ENCODE measurements at places on chromosomes 16 and 17.
A peak's percentile ranks its signal among the peaks of the same experiment; 100 is the strongest.

DNA sequence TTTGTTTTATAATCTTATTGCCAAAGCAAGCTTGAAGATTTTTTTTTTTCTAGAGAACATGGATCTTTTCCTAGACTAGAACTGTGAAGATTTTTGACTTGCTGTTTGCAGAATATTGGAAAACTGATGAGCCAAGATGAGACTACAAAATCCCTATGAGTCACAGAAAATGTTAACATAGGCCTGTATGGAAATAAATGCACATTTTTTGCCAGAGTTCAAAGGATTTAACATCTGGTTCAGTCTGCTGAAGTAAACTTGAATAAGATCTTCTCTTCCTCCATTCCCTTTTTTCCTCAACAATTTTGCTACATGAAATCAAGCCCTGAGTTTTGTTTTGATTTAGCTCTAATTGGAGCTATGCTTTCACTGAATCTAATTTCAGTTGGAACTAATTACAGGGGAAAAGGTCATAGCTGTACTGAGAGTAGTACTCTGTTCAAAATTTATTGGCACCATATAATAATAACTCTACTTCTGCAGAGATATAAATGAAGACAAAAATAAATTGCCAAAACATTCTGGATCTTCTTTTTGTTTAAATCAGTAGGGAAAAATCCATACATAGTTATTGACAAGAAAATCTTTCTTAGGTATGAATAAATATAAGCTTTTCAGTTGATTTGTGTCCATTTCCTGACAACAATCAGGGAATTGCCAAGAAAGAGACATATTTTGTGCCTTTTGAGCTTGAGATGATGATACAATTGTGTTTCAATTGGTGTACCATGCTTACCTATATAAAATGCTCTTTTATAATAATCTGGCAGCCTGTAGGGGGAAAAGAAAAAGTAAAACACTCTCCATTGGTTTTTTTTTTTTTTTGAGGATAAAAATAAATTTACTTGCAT is 387.5 kb upstream of the GOT2 start:
- no peak for DNase-seq

DNA sequence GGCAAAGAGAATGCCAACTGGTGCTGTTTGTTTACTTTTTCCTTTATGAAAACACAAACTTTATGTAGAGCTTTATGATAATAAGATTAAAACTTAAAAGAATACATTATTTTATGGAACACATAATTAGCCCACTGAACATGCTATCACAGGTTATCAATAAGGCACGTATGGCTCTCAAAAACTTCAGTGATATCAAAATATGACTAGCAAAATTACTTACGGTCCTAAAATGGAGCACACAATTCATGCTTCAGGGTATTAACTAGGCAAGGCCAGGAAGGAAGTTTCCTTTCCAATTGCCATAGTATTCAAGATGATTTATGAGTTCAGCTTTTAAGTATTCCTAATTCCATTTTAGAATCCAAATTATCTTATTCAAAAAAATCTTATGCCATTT is 3.6 kb downstream of the RNF43 start:
- DNase-seq, result no peak

- no peak for DNase-seq
These were observed 124.9 kb downstream of the UTP18 start for GRCh38 chr17:51385208-51385607.

GRCh38 chr16:53775821-53776431 is 72.0 kb downstream of the FTO start:
- no peak for DNase-seq

GRCh38 chr16:89133457-89134127 is 38.0 kb upstream of the CDH15 start:
- no peak for DNase-seq

- DNase-seq, result no peak
These were observed 21.3 kb downstream of the SNX20 start for GRCh38 chr16:50659806-50660205.

- no peak for DNase-seq
These were observed 74.7 kb downstream of the CHD9 start for GRCh38 chr16:53129281-53130158.

GRCh38 chr17:64718058-64718457 is 56.0 kb upstream of the SMURF2 start:
- no peak for DNase-seq

GRCh38 chr16:87698676-87699199 is 67.0 kb downstream of the KLHDC4 start:
- peak; percentile 56 for DNase-seq

- no peak for DNase-seq
These were observed 3.0 kb upstream of the ANKRD40CL start for GRCh38 chr17:50770346-50770745.

DNA sequence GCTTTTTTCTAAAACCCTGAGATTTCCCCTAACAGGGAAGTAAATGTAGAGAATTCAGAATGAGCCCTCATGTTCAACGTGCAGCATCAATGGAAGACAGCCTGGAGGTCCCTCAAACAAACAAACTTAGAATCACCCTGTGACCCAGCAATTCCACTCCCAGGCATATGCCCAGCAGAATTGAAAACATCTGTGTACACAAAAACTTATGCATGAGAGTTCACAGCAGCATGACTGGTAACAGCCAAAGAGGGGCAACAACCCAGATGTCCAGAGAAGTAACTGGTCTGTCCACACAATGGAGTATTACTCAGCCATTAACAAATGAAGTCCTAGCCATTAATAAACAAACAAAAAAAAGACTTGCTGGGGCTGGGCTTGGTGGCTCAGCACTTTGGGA is 252.7 kb downstream of the PARN start:
- no peak for DNase-seq

DNA sequence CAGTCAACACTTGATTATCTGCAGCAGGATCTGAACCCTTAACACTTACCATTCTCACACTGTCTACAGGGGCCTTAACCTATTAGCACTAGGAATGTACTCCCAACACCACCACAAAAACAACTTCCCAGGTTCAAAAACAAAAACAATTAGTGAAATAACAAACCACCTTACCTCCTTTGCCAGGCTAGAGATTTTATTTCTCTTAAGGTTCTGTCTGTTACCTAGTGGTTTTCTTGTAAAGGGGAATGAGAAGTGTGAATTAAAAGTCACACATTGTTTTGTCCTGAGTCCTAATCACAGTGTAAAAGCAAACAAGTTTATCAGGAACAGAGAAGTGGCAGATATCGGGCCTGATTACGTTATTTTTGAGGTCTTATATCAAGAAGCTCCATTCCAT is 9.7 kb downstream of the SMARCE1 start:
- no peak for DNase-seq

DNA sequence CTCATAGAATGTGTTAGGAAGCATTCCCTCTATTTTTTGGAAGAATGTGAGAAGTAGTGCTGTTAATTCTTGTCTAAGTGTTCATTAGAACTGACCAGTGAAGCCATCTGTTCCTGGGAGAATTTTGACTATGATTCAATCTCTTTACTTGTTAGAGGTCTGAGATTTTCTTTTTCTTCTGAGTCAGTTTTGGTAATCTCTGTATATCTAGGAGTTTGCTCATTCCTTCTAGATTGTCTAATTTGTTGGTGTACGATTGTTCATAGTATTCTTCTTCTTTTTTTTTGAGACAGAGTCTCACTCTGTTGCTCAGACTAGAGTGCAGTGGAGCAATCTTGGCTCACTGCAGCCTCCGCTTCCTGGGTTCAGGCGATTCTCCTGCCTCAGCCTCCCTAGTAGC is 20.4 kb downstream of the NFATC3 start:
- no peak for DNase-seq

- DNase-seq, result no peak
These were observed 42.0 kb upstream of the SLC6A2 start for GRCh38 chr16:55613613-55614335.

- no peak for DNase-seq
These were observed 1.2 kb downstream of the PRPF8 start for GRCh38 chr17:1683459-1683858.

DNA sequence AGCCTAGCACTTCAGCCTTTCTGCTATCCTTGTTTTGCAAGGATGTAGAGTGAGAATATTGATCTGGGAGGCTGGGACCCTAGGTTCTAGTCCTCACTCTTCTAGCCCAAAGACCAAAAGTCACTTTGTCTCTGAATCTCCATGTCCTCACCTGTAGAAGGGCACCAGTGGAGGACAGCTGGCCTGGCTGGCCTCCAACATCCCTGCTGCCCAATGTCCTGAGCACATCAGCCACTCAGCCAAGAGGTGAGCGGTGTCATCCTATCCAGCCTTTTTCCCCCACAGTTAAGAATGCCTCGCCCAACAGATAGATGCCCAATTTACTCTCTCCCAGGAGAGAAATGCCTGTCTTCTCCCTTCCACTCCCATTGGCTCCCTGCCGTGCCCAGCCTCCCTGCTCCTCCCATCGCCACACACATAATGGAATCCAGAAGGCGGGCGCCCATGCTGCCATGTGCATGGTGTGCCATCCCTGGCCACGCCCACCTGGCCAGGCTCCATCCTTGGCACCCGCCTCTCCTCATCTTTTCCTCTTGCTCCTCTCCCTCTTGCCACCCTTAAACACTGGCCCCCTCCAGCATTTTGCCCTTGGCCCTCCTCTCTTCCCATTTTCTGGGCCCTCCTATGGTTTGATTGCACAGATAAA is 157.3 kb upstream of the SDK2 start:
- DNase-seq, result no peak

- DNase-seq, result peak; percentile 63
These were observed 51.7 kb upstream of the MTSS2 start for GRCh38 chr16:70737377-70738082.

- DNase-seq, result no peak
These were observed 1034.5 kb upstream of the EEF2KMT start for GRCh38 chr16:6132121-6132520.

- no peak for DNase-seq
These were observed 177.2 kb downstream of the FOXL1 start for GRCh38 chr16:86755571-86756006.

DNA sequence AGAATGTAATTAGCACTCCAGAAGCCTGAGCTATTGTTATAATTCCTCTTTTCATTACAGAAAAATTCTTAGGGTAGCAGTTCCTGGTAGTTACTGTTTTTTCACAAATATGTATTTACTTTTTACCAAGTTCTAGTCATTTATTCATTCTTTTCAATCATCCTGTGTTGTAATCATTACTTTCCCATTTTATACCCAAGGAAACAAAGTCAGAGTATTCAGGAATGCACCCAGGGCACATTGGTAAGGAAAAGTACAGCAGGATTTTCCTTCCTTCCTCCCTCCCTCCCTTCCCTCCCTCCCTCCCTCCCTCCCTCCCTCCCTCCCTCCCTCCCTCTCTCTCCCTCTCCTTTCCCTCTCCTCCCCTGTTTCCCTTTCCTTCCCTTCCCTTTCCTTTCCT is 115.9 kb upstream of the RBFOX1 start:
- no peak for DNase-seq

GRCh38 chr17:28737770-28738679 is 5.8 kb upstream of the TRAF4 start:
- DNase-seq, result peak; percentile 94

GRCh38 chr17:9185142-9185541 is 163.8 kb downstream of the NTN1 start:
- no peak for DNase-seq

- no peak for DNase-seq
These were observed 59.7 kb downstream of the ABCC6 start for GRCh38 chr16:16163571-16163970.

- DNase-seq, result peak; percentile 67
These were observed 484 bp downstream of the FZD2 start for GRCh38 chr17:44557651-44558285.

GRCh38 chr17:81019563-81020442 is 15.1 kb upstream of the BAIAP2 start:
- DNase-seq, result no peak

- DNase-seq, result no peak
These were observed 15.0 kb downstream of the NTN1 start for GRCh38 chr17:9036336-9036735.

- DNase-seq, result no peak
These were observed 6.9 kb downstream of the SALL1 start for GRCh38 chr16:51144203-51144602.

DNA sequence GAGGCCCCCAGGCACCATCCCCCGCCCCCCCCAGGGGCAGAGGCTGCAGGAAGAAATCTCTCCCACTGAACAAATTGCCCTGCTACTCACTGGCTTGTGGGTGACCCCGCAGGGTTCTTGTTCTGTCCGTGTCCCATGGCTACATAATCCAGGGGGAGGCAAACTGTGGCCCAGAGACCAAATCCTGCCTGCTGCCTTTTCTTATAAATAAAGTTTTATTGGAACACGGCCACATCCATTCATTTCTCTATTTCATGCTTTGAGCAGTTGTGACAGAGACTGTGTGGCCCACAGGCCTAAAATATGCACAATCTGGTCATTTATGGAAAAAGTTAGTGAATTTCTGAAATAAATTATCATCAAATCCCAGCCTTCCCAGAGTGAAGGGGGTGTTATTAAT is 38.2 kb downstream of the ABCC6 start:
- no peak for DNase-seq

DNA sequence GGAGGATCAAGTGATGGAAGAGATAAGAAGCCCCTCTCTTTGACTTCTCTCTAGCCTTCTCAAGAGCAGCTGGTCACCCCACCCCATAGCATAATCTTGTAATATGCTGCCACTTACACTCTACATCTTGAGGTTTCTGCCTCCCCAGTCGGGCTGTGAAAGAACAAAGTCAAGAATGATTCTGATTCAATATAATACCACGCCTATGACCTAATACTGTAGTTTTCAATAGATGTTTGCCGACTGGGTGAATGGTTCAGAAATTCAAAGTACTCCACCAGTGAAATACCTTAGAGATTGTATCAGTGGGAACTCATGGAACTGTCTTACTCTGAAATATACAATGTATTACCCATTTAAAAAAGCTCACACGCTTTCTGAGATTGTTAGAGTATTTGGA is 93.0 kb upstream of the ZFHX3 start:
- no peak for DNase-seq

- DNase-seq, result no peak
These were observed 27.3 kb downstream of the SMYD4 start for GRCh38 chr17:1802429-1802828.

DNA sequence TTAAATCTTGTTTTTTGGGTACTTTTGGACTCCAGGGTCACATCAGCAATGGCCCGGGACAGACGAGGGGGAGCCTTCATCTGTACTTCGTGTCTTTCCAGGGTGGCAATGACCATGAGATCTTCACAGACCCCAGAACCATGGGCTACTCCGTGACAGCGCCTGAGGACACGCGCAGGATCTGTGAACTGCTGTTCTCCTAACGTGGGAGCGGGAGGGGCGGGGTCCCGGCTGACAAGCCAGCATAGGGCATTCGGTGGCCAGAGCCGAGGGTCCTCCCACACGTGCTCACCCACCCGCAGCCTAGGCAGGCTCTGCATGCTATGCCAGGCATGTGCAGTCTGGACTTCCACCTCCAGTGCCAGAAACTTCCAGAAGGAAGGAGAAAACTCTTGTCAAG is 21.2 kb downstream of the CARHSP1 start:
- no peak for DNase-seq

All from B cell (primary cell).